ENCODE measurements at places on chromosomes 4 and X.
A peak's percentile ranks its signal among the peaks of the same experiment; 100 is the strongest.

- peaks cover 19% of the 10 kb centered on the region for H3K36me3 ChIP-seq
- H3K4me1 ChIP-seq: peaks cover 16% of the 10 kb centered on the region
- no peak overlapping the region for H3K27ac ChIP-seq
- no peak overlapping the region for H3K4me3 ChIP-seq
- no peaks in the 10 kb centered on the region for H3K27me3 ChIP-seq
These were observed 406.0 kb downstream of the INPP4B start for GRCh38 chr4:142440093-142440492.

- H3K36me3 ChIP-seq: peaks cover 6% of the 10 kb centered on the region
- DNase-seq: no peak
- H3K4me3 ChIP-seq: no peak overlapping the region
- H3K27ac ChIP-seq: no peak overlapping the region
- no peaks in the 10 kb centered on the region for H3K27me3 ChIP-seq
These were observed 169.9 kb downstream of the AFF2 start for GRCh38 chrX:148670277-148670676.

DNA sequence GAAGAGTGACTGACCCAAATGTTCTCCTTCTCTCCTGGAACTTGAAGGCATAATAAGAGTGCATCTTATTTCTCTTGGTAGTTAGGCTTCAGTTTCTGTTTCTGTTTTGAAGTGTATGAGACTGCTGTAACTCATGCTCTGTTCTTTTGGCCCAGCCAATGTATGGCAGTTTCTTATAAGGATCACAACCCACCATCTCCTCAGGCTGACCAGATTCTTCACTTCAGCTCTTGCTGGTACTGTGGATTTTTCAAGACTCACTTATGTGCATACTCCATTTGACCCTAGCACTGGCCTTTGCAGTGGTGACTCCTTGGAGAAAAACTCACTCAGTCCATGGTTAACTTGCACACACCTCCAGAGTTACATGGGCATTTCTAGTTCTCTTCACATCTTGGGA lies 9.6 kb upstream of the YTHDC1 start:
- peaks cover 11% of the 10 kb centered on the region for H3K27me3 ChIP-seq
- DNase-seq: no peak
- peaks cover 11% of the 10 kb centered on the region for H3K4me1 ChIP-seq

GRCh38 chrX:34578237-34578636 lies 78.8 kb downstream of the TMEM47 start:
- DNase-seq: no peak
- H3K36me3 ChIP-seq: no peaks in the 10 kb centered on the region
- no peaks in the 10 kb centered on the region for H3K4me1 ChIP-seq
- no peak overlapping the region for H3K4me3 ChIP-seq

DNA sequence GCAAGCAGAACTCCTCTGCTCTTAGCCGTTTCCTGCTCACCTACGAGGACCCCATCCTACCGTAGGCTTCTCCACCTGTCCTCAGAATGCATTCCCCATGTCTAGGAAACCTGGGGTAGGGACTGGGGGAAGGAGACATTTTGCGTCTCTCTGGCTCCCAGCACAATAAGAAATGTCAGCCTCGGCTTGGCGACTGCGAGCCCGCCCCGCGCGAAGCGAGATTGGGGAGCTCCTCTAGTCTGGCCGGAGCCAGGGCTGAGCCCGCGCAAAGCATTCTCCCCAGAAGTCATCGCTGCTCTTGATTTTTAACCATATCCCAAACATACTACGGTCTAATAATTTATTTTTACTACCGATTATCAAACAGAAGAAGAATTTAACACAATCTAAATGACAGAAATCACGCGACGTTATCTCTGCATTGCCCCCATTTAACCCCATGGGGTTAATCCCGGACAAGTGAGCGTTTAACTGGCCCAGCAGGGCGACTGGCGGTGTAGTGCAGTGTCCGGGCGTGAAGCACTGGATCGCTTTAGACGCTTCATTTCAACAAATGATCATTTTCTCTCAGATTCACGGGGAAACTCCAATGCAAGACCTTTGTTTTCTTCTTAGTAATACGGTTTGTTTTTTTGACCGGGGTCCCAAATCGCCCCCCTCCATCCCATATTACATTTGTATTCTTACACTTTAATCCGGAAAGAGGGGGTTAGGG lies 8.0 kb upstream of the PITX2 start:
- H3K4me3 ChIP-seq: no peak overlapping the region
- H3K4me1 ChIP-seq: peaks cover 7% of the 10 kb centered on the region
- H3K27ac ChIP-seq: peak overlapping the region; percentile 19
- H3K27me3 ChIP-seq: peaks cover 83% of the 10 kb centered on the region
- no peak for DNase-seq

DNA sequence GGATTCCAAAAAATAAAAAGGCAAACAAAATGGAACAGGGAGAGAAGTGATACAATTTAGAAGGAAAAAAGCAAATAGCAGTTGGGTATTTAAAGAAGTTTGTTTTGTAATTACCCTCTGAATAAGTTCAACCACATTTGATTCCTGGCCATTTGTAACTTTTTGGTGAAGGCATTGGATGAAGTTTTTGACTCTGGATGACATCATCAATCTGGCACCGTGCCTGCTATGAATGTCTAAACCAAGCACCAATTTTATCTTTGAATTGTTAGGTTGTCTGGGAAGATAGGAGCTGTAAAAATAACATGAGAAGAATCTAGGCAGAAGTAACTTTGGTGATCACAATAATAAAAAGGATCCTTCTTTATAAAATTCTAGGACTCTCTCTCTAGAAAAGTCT lies 29.5 kb downstream of the TMPRSS11A start:
- H3K4me1 ChIP-seq: no peaks in the 10 kb centered on the region
- no peak overlapping the region for H3K4me3 ChIP-seq
- H3K27me3 ChIP-seq: peaks cover 6% of the 10 kb centered on the region
- H3K36me3 ChIP-seq: no peaks in the 10 kb centered on the region
- no peak overlapping the region for H3K27ac ChIP-seq

GRCh38 chr4:182853731-182854330 lies 63.4 kb downstream of the DCTD start:
- H3K27ac ChIP-seq: no peak overlapping the region
- H3K4me3 ChIP-seq: no peak overlapping the region
- H3K4me1 ChIP-seq: no peaks in the 10 kb centered on the region
- no peaks in the 10 kb centered on the region for H3K36me3 ChIP-seq

DNA sequence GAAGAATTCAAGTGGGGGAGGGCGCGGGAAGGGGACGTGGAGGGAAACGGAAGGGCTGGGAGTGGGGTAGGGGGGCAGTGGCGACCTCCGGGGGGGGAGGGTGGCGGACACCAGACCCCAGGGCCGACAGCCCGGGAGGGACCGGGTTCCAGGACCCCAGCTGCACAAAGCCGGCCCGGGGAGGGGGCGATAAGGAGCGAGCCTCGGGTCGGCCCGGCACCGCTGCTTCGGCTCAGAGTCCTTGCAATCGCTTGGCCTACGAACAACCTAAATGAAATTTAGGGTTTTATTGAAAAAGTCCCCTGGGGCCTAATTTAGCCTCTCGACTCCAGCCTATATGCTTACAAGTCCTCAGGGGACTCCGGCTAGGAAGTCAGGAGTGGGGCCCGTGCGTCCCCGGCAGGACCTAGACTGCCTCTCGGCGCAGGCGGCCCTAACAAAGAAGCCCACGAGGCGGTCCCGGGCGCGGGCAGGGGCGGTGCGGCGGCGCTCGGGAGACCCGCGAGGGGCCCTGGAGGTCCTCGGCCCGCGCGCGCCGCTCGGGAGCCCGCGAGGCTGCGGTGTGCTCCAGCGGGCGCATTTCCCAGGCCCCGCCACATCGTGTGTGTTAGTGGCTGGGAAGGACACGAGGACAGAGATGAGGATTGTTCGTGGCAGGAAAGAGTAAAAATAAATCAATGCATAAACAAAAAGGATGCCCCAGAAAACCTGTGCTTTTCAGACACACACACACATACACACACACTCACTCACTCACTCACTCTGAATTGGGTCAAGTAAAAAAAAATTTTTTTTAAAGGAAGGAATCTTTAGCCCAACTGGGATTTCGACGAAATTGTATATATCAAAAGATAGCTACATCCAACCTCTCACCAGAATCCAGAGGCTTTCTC lies 70.0 kb downstream of the MGST2 start:
- H3K27me3 ChIP-seq: peaks cover 54% of the 10 kb centered on the region
- DNase-seq: no peak
- H3K36me3 ChIP-seq: no peaks in the 10 kb centered on the region
- no peak overlapping the region for H3K27ac ChIP-seq
- H3K4me3 ChIP-seq: peak overlapping the region; percentile 49

GRCh38 chr4:164946810-164947209 lies 30.6 kb downstream of the TRIM61 start:
- no peaks in the 10 kb centered on the region for H3K36me3 ChIP-seq
- no peak overlapping the region for H3K4me3 ChIP-seq
- peaks cover 13% of the 10 kb centered on the region for H3K27me3 ChIP-seq
- H3K4me1 ChIP-seq: no peaks in the 10 kb centered on the region
- no peak overlapping the region for H3K27ac ChIP-seq

DNA sequence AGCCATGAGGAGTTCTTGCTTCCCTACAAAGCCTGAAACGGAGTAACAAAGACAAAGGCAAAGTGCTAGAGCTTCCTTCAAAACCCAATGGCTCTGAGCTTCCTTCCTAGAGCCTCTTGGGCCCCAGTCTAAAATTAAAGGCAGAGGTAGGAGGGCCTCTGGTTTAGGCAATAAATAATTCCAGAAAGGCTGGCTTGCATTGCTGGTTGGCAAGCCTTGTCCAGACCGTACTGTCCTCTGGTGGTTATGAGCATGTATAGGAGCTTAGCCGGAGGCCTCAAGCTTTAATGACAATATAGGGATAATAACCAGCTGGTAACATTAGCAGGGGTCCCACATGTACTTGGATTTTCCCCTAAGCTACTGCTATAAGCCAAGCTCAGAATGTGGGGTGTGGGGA lies 237.3 kb downstream of the AR start:
- no peak for DNase-seq
- no peak overlapping the region for H3K27ac ChIP-seq
- no peaks in the 10 kb centered on the region for H3K36me3 ChIP-seq
- H3K4me1 ChIP-seq: no peaks in the 10 kb centered on the region
- no peaks in the 10 kb centered on the region for H3K27me3 ChIP-seq

- no peak overlapping the region for H3K27ac ChIP-seq
- no peaks in the 10 kb centered on the region for H3K27me3 ChIP-seq
- no peaks in the 10 kb centered on the region for H3K36me3 ChIP-seq
These were observed 570.6 kb downstream of the SPRY1 start for GRCh38 chr4:123966990-123967769.

GRCh38 chr4:137804906-137805495 lies 272.7 kb upstream of the PCDH18 start:
- H3K27me3 ChIP-seq: no peaks in the 10 kb centered on the region
- no peak overlapping the region for H3K4me3 ChIP-seq
- H3K27ac ChIP-seq: no peak overlapping the region
- H3K36me3 ChIP-seq: no peaks in the 10 kb centered on the region
- DNase-seq: no peak

DNA sequence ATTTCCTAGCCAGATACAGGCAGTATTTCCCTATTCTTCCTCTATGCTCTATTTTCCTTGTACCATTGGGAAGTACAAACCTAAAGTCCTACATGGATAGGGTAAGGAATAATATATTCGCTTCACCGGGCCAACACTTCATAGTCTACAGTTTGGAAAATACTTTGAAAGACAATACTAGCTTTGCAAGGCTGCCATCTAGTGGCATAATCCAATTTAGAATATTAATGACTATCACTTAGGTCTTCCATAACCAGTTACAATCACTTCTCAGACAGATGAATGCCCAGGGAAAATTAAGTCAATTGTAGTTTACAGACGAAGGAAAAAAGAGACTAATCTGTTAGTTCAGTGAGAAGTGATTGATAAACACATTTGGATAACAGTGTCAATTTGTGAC lies 141.0 kb upstream of the FAM47C start:
- no peaks in the 10 kb centered on the region for H3K4me1 ChIP-seq
- H3K4me3 ChIP-seq: no peak overlapping the region
- no peak for DNase-seq
- no peaks in the 10 kb centered on the region for H3K27me3 ChIP-seq
- no peak overlapping the region for H3K27ac ChIP-seq
- no peaks in the 10 kb centered on the region for H3K36me3 ChIP-seq

DNA sequence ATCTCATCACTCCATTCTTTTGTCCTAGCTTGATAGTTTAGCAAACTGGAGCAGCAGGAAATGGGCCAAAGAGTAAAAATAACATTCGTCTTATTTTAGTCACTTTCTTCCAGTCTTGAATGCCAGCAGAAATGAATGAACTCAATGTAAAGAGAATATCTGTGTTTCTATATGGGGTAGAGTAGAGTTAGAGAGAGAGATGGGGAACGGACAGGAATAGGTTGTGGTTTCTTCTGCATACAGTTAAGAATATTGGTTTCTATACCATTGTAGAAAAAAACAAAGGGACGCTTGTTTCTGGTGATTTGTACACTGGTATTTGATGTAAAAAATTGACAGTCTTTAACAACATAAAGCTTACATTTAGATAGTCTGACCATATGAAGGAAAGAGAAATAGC lies 8.9 kb downstream of the GPR174 start:
- DNase-seq: no peak
- H3K4me3 ChIP-seq: peak overlapping the region; percentile 70
- peak overlapping the region; percentile 86 for H3K27ac ChIP-seq
- peaks cover 62% of the 10 kb centered on the region for H3K4me1 ChIP-seq
- peaks cover 33% of the 10 kb centered on the region for H3K36me3 ChIP-seq

DNA sequence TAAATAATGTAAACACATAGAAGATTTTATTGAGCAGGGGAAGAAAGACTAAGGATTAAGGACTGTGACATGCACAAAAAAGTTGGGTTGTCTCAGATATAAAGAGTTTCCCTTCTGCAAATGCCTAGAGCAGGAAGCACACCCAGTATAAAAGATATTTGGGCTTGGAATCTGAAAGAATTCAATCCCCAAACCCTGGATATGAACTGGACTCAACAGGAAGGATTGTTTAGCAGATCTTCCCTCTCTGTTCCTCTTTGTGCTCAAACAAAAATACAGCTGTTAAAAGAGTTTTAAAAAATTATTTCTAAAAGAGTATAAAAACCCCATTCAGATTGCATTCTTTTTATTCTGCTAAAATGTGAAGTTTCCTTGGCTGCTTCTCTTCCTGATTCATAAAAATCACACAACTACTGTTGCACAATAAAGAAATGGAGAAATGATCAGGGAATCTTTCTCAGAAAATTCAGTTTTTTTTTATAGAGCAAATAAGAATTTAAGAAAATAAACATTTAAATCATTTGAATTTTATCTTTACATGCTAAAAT lies 71.4 kb downstream of the PDLIM5 start:
- H3K4me3 ChIP-seq: no peak overlapping the region
- no peaks in the 10 kb centered on the region for H3K36me3 ChIP-seq
- no peak overlapping the region for H3K27ac ChIP-seq
- no peak for DNase-seq

- H3K27ac ChIP-seq: peak overlapping the region; percentile 65
- no peaks in the 10 kb centered on the region for H3K36me3 ChIP-seq
- peaks cover 36% of the 10 kb centered on the region for H3K4me1 ChIP-seq
- H3K27me3 ChIP-seq: no peaks in the 10 kb centered on the region
- no peak overlapping the region for H3K4me3 ChIP-seq
- DNase-seq: peak; percentile 66
These were observed 12.7 kb downstream of the TKTL1 start for GRCh38 chrX:154308108-154308946.

DNA sequence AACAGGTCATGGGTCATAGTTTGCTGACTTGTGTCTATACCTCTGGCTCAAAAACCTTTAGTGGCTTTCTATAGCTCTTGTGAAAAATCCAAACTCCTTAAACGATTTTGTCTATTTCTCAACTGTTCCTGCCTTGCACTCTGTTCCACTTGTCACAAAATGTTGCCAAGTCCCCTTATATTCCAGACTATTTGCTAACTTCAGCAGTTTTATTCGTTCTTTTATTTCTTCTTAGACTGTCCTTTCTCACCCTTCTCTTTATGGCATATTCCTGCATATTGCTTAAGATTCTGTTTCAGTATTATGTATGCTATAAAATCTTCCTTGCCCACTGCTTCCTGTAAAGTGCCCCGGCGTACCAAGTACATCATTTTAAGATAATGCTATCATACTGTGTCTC lies 80.8 kb downstream of the RAB28 start:
- no peak overlapping the region for H3K4me3 ChIP-seq
- peaks cover 7% of the 10 kb centered on the region for H3K36me3 ChIP-seq
- H3K4me1 ChIP-seq: no peaks in the 10 kb centered on the region
- H3K27ac ChIP-seq: no peak overlapping the region

Measured in activated T-helper 2 cell treated with anti-CD3 and anti-CD28 coated beads, Interferon-gamma antibody, Interleukin-2, Interleukin-4, amounts not matched to agents 10 μg/mL and 5 μg/mL and 100 μg/mL, durations not matched to agents 14 hours and 24 hours and 36 hours (primary cell).